CD4-positive, alpha-beta T cell treated with Interleukin-17A for 4 hours (primary cell): ENCODE measurements at places on chromosomes 1 and 21.
A peak's percentile ranks its signal among the peaks of the same experiment; 100 is the strongest.

GRCh38 chr1:163980394-163980793 is 578.6 kb upstream of the PBX1 start:
- DNase-seq: no peak

DNA sequence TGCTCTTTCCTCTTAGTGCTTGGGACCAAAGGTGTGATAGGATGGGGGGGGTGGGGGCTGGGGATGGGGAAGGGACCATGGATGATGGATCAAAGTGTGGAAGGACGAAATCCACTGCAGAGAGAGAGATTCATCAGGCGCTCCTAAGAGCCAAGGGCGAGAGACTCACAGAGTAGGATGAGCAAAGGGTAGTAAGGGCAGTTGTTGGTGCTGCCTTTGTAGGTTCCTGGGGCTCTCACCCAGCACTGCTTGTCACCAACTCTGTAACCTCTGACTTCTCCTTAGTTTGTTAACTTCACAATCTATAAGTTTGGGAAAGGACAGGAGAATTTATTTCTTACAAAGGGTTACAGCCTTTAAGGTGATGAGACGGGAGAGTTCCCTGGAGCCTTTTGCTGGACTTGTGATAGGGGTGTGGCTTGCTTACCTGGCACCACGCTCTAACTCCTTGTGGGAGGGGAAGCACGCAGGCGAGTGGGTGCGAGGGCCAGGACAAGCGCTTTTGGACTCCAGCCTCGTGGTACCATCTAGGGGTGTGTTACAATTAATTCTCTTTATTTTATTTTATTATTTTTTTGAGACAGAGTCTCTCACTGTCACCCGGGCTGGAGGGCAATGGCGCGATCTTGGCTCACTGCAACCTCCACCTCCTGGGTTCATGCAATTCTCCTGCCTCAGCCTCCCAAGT is 1.6 kb upstream of the PDXK start:
- no peak for DNase-seq

- DNase-seq: no peak
These were observed 57.6 kb downstream of the ETS2 start for GRCh38 chr21:38863291-38863690.

- no peak for DNase-seq
These were observed 93.8 kb downstream of the DMRTA2 start for GRCh38 chr1:50329332-50329932.

DNA sequence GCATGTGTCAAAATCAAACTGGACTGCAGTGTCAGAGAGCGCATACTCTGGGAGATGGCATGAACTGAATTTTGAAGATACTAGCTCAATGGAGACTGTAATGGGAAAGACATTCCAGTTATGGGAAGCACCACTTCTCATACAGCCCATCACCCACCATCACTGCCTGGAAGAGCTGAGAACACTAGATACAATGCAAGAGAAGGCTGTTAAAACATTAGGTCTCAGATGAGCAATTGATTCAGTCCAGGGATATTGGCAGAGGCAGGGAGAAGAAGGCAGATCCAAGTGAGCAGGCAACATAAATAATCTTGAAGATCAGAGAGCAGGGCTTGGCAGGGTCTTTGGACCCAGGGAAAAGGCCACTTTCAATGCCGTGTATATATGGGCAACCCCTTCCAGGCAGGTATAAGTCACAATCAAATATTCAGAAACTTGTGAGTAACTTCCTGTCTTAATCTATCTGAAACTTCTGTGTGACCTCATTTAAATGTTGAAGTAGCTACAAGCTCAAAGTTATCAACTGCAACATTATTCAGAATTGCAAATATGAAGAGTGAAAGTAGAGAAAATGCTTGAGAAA is 290.3 kb upstream of the SGIP1 start:
- no peak for DNase-seq

DNA sequence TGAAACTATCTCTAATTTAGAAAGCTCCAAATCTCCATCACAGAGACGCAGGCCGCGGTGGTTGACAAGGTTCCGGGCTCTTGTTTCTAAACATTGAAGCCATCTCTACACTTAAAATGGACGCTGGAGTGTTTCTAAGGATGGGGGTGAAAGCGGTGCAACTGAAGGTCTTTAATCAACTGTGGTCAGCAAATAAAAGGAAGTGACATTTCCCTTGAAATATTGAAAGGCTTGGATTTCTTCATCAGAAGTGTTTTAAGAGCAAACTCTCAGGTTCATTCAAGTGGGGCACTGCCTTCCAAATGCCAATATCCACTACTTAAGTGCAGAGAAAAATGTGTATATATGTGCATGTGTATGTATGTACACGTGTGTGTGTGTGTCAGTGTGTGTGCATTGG is 117.3 kb downstream of the KAZN start:
- no peak for DNase-seq

DNA sequence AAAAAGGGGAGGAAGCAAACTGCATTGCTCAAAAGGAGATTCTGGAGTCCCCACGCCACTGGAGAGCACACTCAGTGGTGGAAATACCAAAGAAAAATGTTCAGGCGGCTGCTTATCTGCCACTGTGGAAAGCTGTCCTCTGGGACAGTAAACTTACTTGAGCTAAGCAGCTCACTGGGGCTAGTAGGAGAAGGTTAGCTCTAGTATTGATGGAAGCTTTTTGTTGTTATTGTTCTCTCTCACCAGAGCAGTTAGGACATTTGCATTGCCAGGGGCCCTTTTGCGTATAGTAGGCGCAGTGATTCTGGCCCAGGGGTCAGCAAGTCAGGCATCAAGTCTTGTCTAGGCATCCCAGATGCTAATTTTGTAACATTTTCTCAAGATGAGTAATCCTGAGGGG is 15.6 kb downstream of the BACE2 start:
- no peak for DNase-seq

DNA sequence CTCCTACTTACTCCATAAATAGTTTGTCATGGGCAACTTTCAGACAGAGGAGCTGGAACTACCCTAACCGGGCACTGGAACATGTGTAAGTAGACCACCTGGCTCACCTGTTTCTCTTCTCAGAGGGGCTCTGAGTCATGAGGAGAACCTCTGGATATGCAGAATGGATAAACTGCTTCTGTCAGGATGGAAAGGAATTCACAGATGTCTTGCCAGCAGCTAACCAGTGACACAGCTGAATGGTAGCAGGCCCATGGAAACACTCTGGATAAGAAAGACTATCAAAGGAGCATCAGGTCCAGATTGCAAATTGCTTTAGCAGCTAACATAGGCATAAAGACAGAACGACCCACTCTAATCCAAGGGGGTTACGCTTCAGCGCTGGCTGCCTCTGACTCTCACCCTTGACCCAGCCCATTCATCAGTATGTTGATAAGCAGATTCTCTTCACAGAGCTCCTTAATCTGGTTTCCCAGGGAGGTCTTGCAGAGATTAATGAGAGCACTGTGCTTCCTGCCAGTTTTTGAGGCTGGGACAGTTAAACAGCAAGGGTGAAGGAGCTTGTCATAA is 54.2 kb downstream of the HIVEP3 start:
- no peak for DNase-seq

DNA sequence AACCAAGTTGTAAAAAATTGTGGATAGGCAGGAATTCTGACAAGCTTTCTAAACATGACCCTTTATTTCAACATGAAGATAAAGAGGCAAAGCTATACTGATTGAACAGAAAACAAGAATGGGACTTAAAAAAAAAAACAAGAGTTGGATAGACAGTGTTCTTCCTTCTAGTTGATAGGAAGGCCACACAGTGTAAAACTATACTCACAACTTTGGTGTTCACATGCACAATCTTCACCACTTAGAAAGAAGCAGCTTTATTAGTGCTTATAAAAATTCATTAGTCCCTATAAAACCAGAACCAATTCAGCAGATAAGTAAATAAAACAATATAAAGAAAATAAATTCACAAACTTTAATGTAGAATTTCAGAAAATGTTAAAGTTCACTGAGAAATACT is 101.8 kb downstream of the AKT3 start:
- DNase-seq: no peak

DNA sequence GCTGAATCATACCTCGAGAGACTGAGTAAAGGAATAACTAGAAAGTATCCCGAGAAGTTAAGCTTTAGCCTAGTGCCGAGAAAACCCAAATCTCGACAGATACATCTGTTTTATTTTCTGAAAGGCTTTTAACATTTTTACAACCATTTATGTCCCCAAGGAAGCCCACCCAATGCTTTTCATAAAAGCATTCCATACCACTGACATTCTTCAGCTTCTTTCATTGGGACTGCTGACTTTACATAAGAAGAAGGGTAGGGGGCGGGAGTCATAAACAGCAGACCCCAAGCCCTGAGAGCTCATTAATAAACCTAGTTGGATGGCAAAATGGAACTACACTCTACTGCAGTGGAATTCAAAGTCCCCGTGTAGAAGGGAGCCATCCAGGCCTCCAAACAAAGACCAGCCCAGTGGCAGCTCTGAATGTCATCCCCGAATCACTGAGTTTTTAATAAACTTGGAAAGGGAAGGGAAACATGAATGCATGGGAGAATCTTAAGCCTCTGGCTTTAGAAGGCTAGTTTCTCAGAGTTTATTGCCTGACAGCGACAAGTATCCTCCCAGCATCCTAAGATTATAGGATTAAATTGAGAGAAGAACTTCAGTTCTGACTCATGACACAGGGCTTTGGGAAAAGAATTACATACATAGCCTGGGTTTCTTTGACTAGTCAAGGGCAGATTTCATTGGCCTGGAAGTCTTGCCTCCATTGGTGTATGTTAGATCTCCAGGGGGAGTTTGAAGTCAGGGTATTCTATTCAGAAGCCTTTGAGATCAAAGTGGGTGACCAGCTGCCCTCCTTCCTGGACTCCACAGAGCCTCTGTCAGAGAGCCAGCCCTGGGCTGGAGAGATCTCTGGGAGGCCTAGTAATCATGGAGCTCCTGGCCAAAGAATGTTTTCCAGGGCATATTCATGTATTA is 3.7 kb downstream of the ATF3 start:
- no peak for DNase-seq

DNA sequence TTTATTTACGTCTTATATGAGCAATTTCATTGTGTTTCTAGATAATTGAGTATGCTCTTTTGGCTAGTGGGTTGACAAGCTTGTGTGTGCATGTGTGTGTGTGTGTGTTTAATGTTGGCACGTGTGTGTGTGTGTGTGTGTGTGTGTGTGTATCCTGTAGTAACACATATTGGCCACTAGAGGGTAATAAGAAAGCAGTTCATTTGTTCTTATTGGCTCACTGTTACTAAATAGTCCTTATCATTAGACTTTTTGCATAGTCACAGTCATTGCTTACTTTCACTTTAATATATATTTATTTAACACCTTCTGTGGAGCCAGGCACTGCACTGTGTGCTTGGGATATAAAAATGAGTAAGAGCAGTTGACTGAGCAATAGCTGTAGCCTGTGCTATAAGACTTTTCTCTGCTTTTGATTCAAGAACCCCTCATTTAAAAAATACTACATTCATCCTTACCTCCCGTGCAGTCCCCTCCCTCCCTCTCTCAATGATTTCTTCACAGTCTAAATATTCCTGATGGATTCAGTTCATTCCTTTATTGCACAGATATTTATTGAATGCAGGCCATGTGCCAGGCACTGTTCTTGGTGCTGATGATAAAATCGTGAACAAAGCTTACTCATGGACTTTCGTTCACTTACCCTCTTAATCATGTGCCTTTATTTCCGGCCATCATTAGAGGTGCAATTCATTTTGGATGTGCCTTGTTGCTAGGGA is 96.7 kb downstream of the DYRK1A start:
- DNase-seq: peak; percentile 37

- DNase-seq: no peak
These were observed 56.3 kb upstream of the NEK2 start for GRCh38 chr1:211731456-211732292.

DNA sequence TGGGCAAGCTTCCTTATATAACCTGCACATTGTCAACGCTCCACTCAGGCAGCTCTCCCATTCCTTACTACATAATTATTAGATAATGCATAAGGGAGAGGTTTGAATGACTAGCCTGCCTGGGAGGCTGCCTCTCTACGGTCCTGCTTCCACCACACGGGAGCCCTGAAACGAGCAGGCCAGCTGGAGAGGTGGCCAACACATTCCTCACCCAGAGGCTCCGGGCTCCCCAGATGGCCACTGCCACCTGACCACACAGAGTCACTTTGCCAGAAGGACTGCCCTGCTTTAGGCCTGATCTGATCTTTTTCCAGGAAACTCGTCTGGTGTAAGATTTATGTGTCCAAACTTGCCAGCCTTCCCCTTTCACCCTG is 27.9 kb downstream of the HIVEP3 start:
- no peak for DNase-seq

GRCh38 chr21:15626031-15626430 is 103.8 kb upstream of the USP25 start:
- DNase-seq: no peak

- DNase-seq: no peak
These were observed 39.4 kb upstream of the FAM131C start for GRCh38 chr1:16112596-16113555.

DNA sequence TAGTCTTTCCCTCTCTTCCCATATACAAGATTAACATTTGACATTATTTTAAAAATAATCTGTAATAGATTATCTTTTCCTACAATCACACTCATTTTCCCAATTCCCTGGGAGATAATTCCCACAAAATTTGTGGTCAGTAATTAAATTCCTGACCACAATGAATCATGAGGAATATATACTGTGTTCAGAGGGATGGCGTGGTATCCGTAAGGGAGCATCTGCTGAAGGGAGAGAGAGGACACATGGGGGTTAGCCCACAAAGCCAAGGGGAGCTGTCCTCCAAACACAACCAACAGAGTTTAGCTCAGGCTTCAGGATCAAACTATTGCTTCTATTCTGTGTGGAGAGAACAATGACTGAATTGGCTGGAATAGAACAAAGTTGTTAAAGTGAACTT is 57.1 kb upstream of the PPP2R5A start:
- no peak for DNase-seq

GRCh38 chr1:212234431-212235395 is 50.5 kb upstream of the PPP2R5A start:
- no peak for DNase-seq

GRCh38 chr1:85274969-85275453 is 1.4 kb downstream of the BCL10 start:
- no peak for DNase-seq

DNA sequence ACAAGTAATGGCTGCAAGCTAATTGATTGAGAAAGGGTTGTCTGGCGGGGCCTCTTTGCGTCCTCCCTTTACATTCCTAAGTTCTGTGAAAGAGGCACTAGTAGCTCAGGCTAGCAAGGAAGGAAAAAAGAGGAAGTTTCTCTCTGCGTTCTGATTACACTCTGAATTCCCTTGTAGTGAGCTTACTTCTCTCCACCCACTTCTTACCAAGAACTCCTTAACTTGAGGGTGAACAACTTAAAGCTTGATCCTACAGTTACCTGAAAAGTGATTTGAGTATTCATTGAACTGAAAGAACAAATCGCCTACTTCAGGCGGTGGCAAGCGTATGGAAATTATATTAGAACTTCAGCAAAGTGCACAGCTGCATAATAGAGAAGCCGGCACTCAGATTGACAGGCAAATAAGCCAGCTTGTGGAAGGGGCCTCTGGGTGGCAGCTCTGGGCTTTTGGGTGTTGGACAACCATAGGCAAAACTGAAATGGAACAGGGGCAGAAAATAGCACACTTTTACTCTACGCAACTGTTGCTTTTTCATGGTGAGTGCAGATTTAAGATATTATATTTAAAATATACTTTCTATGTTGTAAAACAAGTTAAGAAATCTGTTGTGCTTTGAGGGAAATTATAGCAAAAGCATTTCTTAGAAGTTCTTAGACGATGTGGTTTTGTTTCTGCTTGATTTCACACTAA is 464.5 kb downstream of the USP25 start:
- DNase-seq: peak; percentile 23
